ENCODE measurements at places on chromosomes 12 and 14.

DNA sequence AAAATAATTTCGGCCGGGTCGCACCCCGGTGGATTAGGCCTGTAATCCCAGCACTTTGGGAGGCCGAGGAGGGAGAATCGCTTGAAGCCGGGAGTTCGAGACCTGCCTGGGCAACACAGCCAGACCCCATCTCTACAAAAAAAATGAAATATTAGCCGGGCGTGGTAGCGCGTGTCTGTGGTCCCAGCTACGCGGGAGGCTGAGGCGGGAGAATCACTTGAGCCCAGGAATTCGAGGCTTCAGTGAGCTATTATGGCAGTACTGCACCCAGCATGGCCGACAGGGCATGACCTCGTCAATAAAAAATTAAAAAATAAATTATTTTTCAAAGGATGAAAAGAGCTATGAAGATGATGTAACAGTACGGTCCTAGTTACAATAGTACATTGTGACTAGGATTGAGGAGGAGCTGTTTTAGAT, 523 bp downstream of the GTF2H3 start:
- DNase-seq = peak; percentile 6
- peak overlapping the region; percentile 96 for H3K4me3 ChIP-seq
- H3K36me3 ChIP-seq = peaks cover 27% of the 10 kb centered on the region
- H3K4me1 ChIP-seq = peaks cover 9% of the 10 kb centered on the region
- no peaks in the 10 kb centered on the region for H3K27me3 ChIP-seq

DNA sequence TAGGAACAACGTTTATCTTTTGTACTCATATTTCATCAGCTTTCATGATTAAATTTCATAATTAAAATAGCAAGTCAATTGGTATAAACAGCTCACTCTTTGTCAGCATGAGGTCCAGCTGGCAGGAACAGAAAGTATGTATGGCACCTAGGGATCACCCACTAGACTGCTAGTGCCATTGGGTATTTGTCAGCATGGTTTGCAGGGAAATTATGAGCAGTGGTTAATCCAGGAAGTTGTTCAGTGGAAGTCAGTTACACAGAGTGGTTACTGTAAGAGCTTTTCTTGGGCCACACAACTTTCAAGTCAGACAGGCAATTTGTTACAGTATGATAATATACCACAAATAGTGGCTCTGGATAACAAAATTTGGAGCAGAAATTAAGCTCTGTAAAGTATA, 340.3 kb upstream of the RGS6 start:
- no peak for DNase-seq
- H3K27ac ChIP-seq = no peak overlapping the region

DNA sequence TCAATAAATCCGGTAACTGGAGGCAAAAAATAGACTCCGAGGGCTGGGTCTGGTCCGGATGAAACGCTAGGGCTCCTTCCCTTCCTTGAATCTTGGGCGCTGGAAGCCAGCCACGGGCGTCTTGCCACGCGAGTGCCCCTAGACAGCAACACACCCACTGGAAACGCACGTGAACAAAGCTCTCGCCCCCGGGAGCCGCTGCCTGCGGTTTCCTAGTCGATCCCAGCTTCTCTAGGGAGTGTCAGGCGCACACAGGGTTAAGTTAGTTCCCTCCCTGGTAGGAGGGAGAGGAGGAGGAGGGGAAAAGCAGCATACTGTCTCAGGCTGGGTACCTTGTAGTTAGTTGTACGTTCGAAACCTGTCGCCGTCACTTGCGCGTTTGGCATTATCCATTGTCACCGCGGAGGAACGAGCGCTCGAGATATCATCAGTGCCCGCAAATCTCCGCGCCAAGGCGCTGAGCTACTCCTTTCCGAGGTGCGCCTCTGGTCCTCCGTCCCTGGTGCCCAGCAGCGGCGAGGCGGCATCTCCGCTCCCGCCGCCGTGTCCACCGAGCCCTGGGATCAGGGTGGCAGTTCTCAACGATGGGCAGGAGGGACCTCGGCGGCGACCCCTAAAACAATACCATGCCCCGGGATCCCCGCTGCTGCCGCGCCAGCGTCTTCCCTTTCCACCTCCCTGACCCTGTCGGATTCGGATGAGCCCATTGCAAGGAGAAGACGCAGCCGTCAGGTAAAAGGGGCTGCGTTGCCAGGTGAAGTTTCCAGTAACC, at the start of gene FLRT2:
TSS of gene FLRT2 (plus strand) at position 342 of the 772 bp plus-strand sequence. CDS start 91,371 bp downstream, outside the sequence.
- H3K27ac ChIP-seq = no peak within 1 kb of the TSS
- no peak within 1 kb of the TSS for H3K4me3 ChIP-seq
- no peaks in the 10 kb centered on the region for H3K4me1 ChIP-seq
- H3K27me3 ChIP-seq = peaks cover 61% of the 10 kb centered on the region
- H3K36me3 ChIP-seq = no peaks in the 10 kb centered on the region

- no peaks in the 10 kb centered on the region for H3K4me1 ChIP-seq
- no peaks in the 10 kb centered on the region for H3K36me3 ChIP-seq
- H3K27ac ChIP-seq = no peak overlapping the region
- H3K4me3 ChIP-seq = no peak overlapping the region
- peaks cover 68% of the 10 kb centered on the region for H3K27me3 ChIP-seq
Observed at GRCh38 chr12:53803703-53804102, 51.9 kb upstream of the CISTR start.

- no peak overlapping the region for H3K27ac ChIP-seq
- H3K4me3 ChIP-seq = no peak overlapping the region
- H3K36me3 ChIP-seq = no peaks in the 10 kb centered on the region
- H3K4me1 ChIP-seq = no peaks in the 10 kb centered on the region
- H3K27me3 ChIP-seq = no peaks in the 10 kb centered on the region
Observed at GRCh38 chr12:84495711-84496110, 416.9 kb downstream of the SLC6A15 start.
